ENCODE measurements at places on chromosomes 2 and 18. TPM values are rescaled to one million over a fixed set of nuclear protein-coding genes. Genes with fewer than 3 reads are reported as not detected.
A peak's percentile ranks its signal among the peaks of the same experiment; 100 is the strongest.

DNA sequence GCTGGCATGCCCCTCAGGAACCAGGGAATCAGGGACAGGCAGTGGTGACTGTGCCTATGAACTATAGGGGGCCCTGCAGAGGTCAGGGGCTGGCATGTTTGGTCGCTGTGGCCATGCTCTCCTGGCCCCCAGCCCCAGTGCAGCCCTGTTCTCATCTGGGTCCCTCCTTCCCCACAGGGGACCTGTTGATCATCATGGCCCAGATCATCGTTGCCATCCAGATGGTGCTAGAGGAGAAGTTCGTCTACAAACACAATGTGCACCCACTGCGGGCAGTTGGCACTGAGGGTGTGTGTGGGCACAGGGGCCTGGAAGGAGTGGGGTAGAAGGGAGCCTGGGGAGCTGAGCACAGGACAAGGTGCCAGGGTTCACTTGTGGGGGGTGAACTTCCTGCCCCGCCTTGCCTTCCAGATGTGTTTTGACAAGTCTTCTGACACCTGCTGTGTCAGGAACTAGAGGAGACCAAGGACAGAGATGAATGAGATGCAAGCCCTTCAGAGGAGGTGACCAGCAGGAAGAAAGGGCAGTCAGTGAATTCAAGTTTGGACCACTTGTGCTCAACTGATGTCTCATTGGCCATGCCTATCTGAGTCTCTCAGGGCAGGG is 9.6 kb upstream of the CENPA start:
- no peak overlapping the region for H3K4me3 ChIP-seq
- H3K27ac ChIP-seq, result no peak overlapping the region
- DNase-seq, result no peak
- peaks cover 7% of the 10 kb centered on the region for H3K36me3 ChIP-seq
- H3K27me3 ChIP-seq, result no peaks in the 10 kb centered on the region
- H3K4me1 ChIP-seq, result peaks cover 24% of the 10 kb centered on the region

GRCh38 chr2:148021886-148022285 is 995 bp downstream of the MBD5 start:
- peak overlapping the region; percentile 76 for H3K4me3 ChIP-seq
- H3K4me1 ChIP-seq, result peaks cover 44% of the 10 kb centered on the region
- peaks cover 4% of the 10 kb centered on the region for H3K36me3 ChIP-seq
- no peaks in the 10 kb centered on the region for H3K27me3 ChIP-seq
- DNase-seq, result no peak
- H3K27ac ChIP-seq, result peak overlapping the region; percentile 89

GRCh38 chr2:109680523-109681297 is 66.5 kb downstream of the SOWAHC start:
- no peaks in the 10 kb centered on the region for H3K4me1 ChIP-seq
- H3K27me3 ChIP-seq, result no peaks in the 10 kb centered on the region
- DNase-seq, result no peak
- H3K4me3 ChIP-seq, result no peak overlapping the region
- H3K27ac ChIP-seq, result no peak overlapping the region
- no peaks in the 10 kb centered on the region for H3K36me3 ChIP-seq

GRCh38 chr2:45130736-45131135 is 121.5 kb upstream of the SIX2 start:
- H3K27ac ChIP-seq, result no peak overlapping the region
- no peak overlapping the region for H3K4me3 ChIP-seq
- H3K27me3 ChIP-seq, result no peaks in the 10 kb centered on the region
- H3K36me3 ChIP-seq, result no peaks in the 10 kb centered on the region
- DNase-seq, result no peak

DNA sequence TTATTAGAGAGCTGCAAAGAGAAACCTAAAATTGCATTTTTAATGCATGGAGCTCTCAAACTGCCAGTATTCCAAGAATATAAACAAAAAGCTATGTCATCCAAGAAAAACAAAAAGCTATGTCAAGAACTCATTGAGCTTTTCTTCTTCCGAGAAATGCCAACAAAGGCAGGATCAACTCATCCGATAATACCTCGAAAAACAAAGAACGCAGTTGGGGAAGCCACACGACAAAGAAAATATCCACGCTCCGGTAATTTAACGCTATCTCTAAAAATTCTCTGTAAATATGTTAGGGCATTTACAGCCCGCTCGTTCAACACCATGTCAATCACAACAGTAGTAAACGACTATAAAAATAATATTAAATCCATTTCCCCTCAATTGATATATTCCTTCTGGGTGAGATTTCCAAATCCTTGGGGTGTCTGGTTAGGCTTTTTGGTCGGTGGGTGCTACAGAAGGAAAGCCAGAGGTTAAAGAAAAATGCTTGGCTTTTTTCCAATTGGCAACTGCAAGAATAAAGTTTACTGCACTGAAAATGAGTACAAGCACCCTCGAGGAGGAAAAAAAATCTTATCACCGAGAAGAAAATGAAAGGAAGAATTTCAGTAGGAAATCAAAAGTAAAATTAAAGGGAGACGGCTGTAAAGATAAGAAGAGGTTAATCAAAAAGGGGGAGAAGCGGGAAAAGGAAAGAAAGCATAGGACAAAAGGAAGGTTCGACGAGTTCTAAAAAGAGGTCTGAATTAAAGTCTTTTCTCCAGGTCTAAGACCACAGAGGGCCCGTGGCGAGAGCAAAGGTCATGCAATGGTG is 856 bp downstream of the TIA1 start:
- H3K27ac ChIP-seq, result peak overlapping the region; percentile 92
- peaks cover 41% of the 10 kb centered on the region for H3K4me1 ChIP-seq
- peak overlapping the region; percentile 84 for H3K4me3 ChIP-seq
- no peaks in the 10 kb centered on the region for H3K36me3 ChIP-seq
- DNase-seq, result no peak

DNA sequence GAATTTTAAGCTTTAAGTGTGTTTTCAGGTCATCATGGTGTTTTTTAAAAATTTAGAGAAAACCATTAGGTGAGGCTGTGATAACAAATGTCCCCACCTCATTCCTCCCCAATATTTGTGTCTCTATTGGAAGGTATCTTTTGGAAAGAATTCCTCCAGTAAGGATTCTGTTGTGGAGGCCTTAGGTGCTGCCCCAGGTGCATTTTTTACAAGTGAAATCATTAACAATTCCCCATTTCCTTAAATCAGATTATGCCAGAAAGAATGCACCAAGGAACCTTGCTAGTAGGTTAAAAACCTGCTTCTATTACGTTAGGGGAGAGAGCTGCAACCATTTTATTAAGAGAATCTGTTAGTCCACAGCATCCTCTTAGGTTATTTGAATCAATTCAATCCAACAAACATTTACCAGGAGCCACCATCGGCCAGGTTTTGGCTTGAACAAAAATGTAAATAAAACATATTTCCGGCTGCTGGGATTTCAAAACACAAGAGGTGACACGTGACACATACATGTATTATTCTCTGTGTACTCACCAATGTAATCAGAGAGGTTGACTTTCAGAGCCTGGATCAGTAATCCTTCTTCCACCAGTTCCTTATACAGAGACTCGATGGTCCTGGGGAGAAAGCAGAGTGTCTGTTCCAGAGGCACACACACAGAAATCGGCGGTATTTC is 112.5 kb upstream of the ASB18 start:
- no peak for DNase-seq
- no peak overlapping the region for H3K27ac ChIP-seq
- H3K4me1 ChIP-seq, result no peaks in the 10 kb centered on the region
- no peaks in the 10 kb centered on the region for H3K27me3 ChIP-seq
- H3K36me3 ChIP-seq, result no peaks in the 10 kb centered on the region
- no peak overlapping the region for H3K4me3 ChIP-seq

- H3K36me3 ChIP-seq, result no peaks in the 10 kb centered on the region
- H3K27me3 ChIP-seq, result no peaks in the 10 kb centered on the region
- peaks cover 4% of the 10 kb centered on the region for H3K4me1 ChIP-seq
- H3K27ac ChIP-seq, result peak overlapping the region; percentile 65
- no peak overlapping the region for H3K4me3 ChIP-seq
- peak; percentile 93 for DNase-seq
These were observed 42.5 kb downstream of the COPS8 start for GRCh38 chr2:237128026-237128703.

GRCh38 chr2:198697218-198697617 is 760.5 kb downstream of the SATB2 start:
- H3K36me3 ChIP-seq, result no peaks in the 10 kb centered on the region
- H3K4me3 ChIP-seq, result no peak overlapping the region
- H3K27ac ChIP-seq, result no peak overlapping the region
- H3K27me3 ChIP-seq, result no peaks in the 10 kb centered on the region

DNA sequence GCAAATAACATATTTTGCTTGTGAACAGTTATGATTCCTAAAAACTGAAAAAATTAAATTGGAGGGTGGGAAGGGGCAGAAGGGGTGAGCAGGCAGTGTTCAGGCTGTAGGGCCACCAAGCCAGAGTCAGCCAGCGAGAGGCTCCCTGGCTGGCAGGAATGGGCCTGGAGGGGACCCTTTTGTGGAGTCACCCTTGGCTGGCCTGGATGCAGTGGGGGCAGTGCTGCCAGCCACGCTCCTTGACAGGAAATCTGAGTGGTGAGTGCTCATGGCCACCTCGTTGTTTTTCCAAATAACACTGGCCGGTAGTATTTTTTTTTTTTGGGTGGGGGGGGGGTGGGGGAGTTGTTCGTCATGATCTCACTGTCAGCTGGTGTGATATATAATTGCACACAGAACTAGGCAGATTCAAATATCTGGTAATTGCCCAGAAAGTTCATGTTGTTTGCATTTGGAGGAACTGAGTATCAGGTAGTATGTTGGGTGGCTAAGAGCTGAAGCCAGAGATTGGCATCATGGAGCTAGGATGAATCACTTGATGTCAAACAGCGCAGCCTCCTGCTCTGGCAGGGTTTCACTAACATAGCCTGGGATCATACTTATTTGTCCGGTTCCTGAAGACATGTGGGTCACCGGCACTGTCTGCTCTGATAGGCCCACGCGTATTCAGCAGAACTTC is 160.0 kb downstream of the PTGR3 start:
- H3K27ac ChIP-seq, result no peak overlapping the region
- H3K4me1 ChIP-seq, result no peaks in the 10 kb centered on the region
- H3K27me3 ChIP-seq, result no peaks in the 10 kb centered on the region
- no peak overlapping the region for H3K4me3 ChIP-seq
- no peak for DNase-seq

- no peak for DNase-seq
- H3K4me3 ChIP-seq, result no peak overlapping the region
- peaks cover 3% of the 10 kb centered on the region for H3K27me3 ChIP-seq
- no peaks in the 10 kb centered on the region for H3K4me1 ChIP-seq
- no peaks in the 10 kb centered on the region for H3K36me3 ChIP-seq
- no peak overlapping the region for H3K27ac ChIP-seq
These were observed 16.1 kb upstream of the PUM2 start for GRCh38 chr2:20366672-20367116.

GRCh38 chr2:172101821-172102390 is 794 bp downstream of the DLX2 start:
- H3K4me3 ChIP-seq, result peak overlapping the region; percentile 69
- H3K27ac ChIP-seq, result no peak overlapping the region
- DNase-seq, result no peak
- H3K27me3 ChIP-seq, result peaks cover 78% of the 10 kb centered on the region
- peaks cover 59% of the 10 kb centered on the region for H3K4me1 ChIP-seq
- H3K36me3 ChIP-seq, result no peaks in the 10 kb centered on the region

DNA sequence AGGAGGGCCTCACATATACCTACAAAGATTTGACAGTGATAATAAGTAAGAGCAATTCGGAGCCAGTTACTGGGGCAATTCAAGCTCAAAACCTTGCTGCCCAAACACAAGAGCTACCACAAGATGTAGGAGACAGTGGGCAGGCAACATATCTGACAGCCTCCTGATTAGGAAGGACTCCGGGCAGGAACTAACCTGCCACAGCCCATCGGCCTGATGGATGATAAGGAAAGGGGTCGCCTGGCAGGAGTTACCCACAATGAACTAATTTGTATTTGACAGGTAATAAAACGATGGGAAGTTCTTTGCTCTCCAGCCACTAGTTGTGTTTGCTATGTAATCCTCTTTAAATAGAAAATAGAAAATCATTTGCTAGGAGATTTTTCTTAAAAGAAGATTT is 100.2 kb downstream of the ARHGAP15 start:
- H3K27ac ChIP-seq, result no peak overlapping the region
- H3K27me3 ChIP-seq, result no peaks in the 10 kb centered on the region
- no peak overlapping the region for H3K4me3 ChIP-seq
- H3K36me3 ChIP-seq, result no peaks in the 10 kb centered on the region
- H3K4me1 ChIP-seq, result no peaks in the 10 kb centered on the region

DNA sequence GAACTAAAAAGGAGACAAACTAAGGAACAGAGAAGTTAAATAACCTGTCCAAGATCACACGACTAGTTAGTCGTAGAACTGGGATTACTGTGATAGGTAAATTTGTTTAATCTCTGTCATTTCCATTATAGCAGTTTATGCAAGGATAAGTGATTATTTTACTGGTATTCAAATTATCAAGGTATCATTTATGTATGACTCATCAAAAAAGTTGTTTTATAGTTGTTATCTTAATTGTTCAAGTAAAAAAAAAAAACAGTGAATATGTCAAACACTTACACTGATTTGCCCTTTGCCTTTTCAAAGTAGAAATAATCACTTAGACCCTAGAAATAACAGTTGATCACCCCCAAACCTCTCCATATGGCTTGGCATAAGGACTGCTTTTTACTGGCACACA is 173.6 kb downstream of the RIT2 start:
- no peaks in the 10 kb centered on the region for H3K36me3 ChIP-seq
- H3K27ac ChIP-seq, result no peak overlapping the region
- no peak overlapping the region for H3K4me3 ChIP-seq
- H3K4me1 ChIP-seq, result no peaks in the 10 kb centered on the region

DNA sequence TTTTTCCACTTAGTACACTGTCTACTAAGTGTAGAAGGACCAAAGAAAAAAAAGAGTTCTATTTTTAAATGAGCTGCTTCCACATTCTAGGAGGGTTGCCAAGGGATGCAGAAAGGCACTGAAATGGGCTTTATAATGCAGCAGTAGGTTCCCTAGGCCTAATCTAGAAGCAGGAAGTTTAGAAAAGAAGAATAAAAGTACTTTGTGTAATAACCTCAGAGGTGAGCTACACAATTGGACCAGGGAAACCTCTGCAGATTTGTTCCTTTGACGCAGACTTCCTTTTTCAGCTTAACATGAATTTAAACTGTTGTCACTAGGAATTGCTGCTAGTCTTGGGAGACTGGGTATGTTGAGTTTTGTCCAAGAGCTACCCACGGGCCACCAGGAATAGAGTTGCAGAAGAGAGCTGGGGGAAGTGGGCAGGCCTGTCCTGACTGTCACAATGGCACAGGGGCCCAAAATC is 34.6 kb upstream of the RAB1A start:
- no peak for DNase-seq
- no peaks in the 10 kb centered on the region for H3K27me3 ChIP-seq
- peak overlapping the region; percentile 32 for H3K27ac ChIP-seq
- peaks cover 11% of the 10 kb centered on the region for H3K4me1 ChIP-seq
- no peak overlapping the region for H3K4me3 ChIP-seq

GRCh38 chr2:145022666-145023333 is 502.9 kb upstream of the ZEB2 start:
- H3K27ac ChIP-seq, result no peak overlapping the region
- no peak overlapping the region for H3K4me3 ChIP-seq
- no peaks in the 10 kb centered on the region for H3K27me3 ChIP-seq
- no peak for DNase-seq

Gene RAMP1
- 32.8 TPM for total RNA-seq

Gene CXCR1
- 0.79 TPM for total RNA-seq

Gene CIDEA
- total RNA-seq, result not detected

Gene STARD6
- total RNA-seq, result not detected

Gene CACNB4
- total RNA-seq, result 0.25 TPM

Gene DAPL1
- total RNA-seq, result not detected

Gene DGKD
- total RNA-seq, result 365 TPM
